ENCODE measurements at places on chromosomes 16 and 17. TPM values are rescaled to one million over a fixed set of nuclear protein-coding genes. Genes with fewer than 3 reads are reported as not detected.

TVP23A gene
- not detected for total RNA-seq

KRT36 gene
- not detected for total RNA-seq

SCN4A gene
- total RNA-seq: not detected

GRCh38 chr16:70157105-70157476, 16.5 kb upstream of the CLEC18C start:
- DNase-seq: no peak

GRCh38 chr16:86899757-86900156, 321.4 kb downstream of the FOXL1 start:
- peak; percentile 67 for DNase-seq

Data from IMR-90 (cell line).